ENCODE measurements at places on chromosomes 3 and 15. TPM values are rescaled to one million over a fixed set of nuclear protein-coding genes. Genes with fewer than 3 reads are reported as not detected.

Gene AHSG
- total RNA-seq, result not detected

Gene EXD1
- total RNA-seq, result not detected

Gene ARL14
- not detected for total RNA-seq

Gene CYP11A1
- not detected for total RNA-seq

Gene SPATA12
- total RNA-seq, result 0.13 TPM

Gene CELF6
- not detected for total RNA-seq

Gene ERC2
- not detected for total RNA-seq

Gene SYNPR
- total RNA-seq, result not detected

Gene DUOXA1
- total RNA-seq, result not detected

Gene P2RY14
- not detected for total RNA-seq

Gene NEK10
- 1.3 TPM for total RNA-seq

Gene TMOD3
- total RNA-seq, result 31.5 TPM

Gene GRM2
- total RNA-seq, result 0.11 TPM

Gene DZIP1L
- not detected for total RNA-seq

Gene GRAMD2A
- not detected for total RNA-seq
